ENCODE measurements at places on chromosomes 7 and 10. TPM values are rescaled to one million over a fixed set of nuclear protein-coding genes. Genes with fewer than 3 reads are reported as not detected.
A peak's percentile ranks its signal among the peaks of the same experiment; 100 is the strongest.

Gene TRIM73
- total RNA-seq, result 4.3 TPM

Gene NPY
- total RNA-seq, result not detected

Gene CPED1
- 16.9 TPM for total RNA-seq

Gene ABCA13
- 6.0 TPM for total RNA-seq

Gene MEOX2
- 1.2 TPM for total RNA-seq

Gene LIPF
- not detected for total RNA-seq

- no peaks in the 10 kb centered on the region for H3K27me3 ChIP-seq
- no peak overlapping the region for H3K4me3 ChIP-seq
- H3K4me1 ChIP-seq, result peaks cover 2% of the 10 kb centered on the region
These were observed 229.3 kb upstream of the KLF14 start for GRCh38 chr7:130963339-130963738.

GRCh38 chr10:124020981-124021815 is 72.2 kb downstream of the CHST15 start:
- no peaks in the 10 kb centered on the region for H3K4me1 ChIP-seq
- H3K27me3 ChIP-seq, result no peaks in the 10 kb centered on the region
- H3K27ac ChIP-seq, result no peak overlapping the region
- no peaks in the 10 kb centered on the region for H3K36me3 ChIP-seq

GRCh38 chr7:99557940-99558305 is 519 bp upstream of the ZNF655 start:
- H3K27ac ChIP-seq, result peak overlapping the region; percentile 98
- peaks cover 14% of the 10 kb centered on the region for H3K36me3 ChIP-seq
- no peak for DNase-seq
- H3K4me1 ChIP-seq, result peaks cover 8% of the 10 kb centered on the region
- peak overlapping the region; percentile 80 for H3K4me3 ChIP-seq

DNA sequence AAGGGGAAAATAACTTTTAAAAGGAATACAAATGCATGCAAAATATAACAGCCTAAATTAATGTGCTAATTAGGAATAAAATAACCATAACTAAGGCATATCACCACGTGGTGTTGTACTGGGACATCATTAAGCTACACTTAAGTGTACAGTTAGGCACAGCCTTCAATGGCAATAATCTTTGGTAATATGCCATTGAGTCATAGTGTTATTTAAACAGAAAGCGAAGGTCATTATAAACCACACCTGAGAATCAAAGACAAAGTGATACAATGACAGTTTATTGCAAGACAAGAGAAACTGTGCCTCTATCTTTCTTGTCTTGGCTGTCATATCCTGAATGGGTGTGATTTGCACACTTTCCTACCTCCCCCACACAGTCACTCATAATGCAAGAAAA is 30.5 kb upstream of the AUTS2 start:
- no peak overlapping the region for H3K4me3 ChIP-seq
- H3K4me1 ChIP-seq, result no peaks in the 10 kb centered on the region
- DNase-seq, result no peak
- H3K27ac ChIP-seq, result no peak overlapping the region
- H3K36me3 ChIP-seq, result no peaks in the 10 kb centered on the region
- no peaks in the 10 kb centered on the region for H3K27me3 ChIP-seq

DNA sequence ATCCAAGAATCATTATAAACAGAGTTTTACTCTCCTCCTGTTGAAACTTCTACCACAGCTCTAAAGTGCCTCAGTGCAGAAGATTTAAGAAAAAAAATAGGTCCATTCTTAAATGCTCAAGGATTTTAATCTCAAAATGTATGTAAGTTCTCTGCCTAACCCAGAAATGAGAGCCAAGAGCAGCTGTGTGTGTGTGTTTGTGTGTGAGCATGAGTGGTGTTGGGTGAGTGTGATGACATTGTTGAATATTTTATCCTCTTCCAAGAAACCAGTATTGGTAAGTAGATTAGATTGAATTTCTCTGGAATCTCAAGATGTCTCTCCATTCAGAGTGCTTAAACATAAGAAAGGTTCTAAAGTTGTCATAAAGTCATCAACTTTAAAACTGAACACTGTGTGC is 363.6 kb upstream of the NFE2L3 start:
- no peak for DNase-seq
- H3K27ac ChIP-seq, result no peak overlapping the region
- no peaks in the 10 kb centered on the region for H3K36me3 ChIP-seq
- no peaks in the 10 kb centered on the region for H3K4me1 ChIP-seq

- no peak overlapping the region for H3K27ac ChIP-seq
- DNase-seq, result peak; percentile 46
- no peak overlapping the region for H3K4me3 ChIP-seq
- H3K4me1 ChIP-seq, result no peaks in the 10 kb centered on the region
- H3K27me3 ChIP-seq, result no peaks in the 10 kb centered on the region
These were observed 382.4 kb downstream of the ARL4A start for GRCh38 chr7:13069841-13070240.

GRCh38 chr7:69640216-69640615 is 41.9 kb downstream of the AUTS2 start:
- H3K36me3 ChIP-seq, result no peaks in the 10 kb centered on the region
- no peaks in the 10 kb centered on the region for H3K4me1 ChIP-seq
- H3K4me3 ChIP-seq, result no peak overlapping the region
- no peak for DNase-seq
